ENCODE measurements at places on chromosomes 4 and X.
A peak's percentile ranks its signal among the peaks of the same experiment; 100 is the strongest.

DNA sequence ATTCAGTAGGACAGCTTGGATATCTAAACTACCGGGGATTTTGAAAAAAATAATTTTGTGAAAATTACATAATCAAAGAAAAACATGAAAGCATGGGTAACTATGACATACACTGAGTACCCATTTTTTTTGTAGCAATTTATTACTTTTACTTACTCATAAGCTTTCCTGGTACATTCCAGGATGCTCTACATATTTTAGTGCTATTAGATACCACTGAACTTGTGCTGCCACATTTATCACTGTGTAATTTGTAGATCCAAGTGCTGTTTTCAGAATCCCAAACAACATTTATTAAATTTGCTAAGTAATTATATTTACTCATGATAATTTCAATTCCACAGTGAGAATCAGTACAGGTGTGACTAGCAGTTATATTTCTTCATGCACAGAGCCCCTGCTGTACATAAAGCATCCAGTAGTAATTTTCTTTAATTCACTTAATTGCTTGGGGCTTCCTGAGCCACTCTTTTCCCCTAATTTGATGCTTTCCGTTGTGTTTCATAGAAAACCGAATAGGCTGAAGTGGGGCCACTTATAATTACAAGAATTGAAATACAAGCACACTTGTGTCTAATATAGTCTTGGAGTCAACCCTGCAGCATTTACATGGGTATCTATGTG is 2254.4 kb downstream of the ARAP2 start:
- no peak for DNase-seq

- no peak for DNase-seq
Observed at GRCh38 chr4:35993606-35994005, 250.7 kb downstream of the ARAP2 start.

DNA sequence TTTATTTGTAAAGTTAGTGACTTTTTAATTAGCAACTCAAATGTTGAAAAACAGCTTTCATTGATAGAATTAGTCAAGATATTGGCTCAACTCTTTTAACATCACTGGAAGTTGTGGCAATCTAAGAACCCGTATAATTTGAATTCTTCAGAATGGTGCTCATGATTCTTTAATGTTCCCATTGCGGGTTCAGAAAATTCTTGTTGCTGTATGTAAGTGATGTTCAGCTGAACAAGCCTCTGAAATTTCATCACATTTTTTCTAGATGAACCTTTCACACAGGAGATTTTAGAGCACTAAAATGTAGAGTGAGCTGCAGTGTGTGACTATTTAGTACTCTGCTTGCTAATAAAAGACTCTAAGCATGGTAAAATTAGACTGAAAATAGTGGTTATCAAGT is 1317.7 kb downstream of the FSTL5 start:
- DNase-seq, result no peak

DNA sequence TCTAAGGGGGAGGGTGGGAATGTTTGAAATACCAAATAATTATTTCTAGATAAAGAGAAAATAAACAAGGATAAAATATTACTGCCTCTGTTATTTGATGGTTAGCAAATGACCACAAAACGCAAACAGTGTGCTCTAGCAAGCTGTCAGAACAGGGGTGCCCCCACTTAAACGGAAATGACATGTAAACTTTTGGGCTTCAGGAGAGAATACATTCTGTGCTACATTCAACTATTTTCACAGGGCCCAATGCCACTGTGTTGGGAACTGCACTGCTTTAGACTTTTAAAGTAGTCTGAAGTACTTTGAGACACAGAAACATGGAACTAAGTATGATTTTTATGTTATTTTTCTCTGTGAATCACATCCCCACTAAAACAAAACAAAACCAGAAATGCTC is 14.1 kb downstream of the CD40LG start:
- no peak for DNase-seq

GRCh38 chrX:49192722-49193328 is 6.7 kb upstream of the PRICKLE3 start:
- peak; percentile 37 for DNase-seq

GRCh38 chrX:78517124-78517523 is 142.0 kb downstream of the RTL3 start:
- DNase-seq, result no peak

DNA sequence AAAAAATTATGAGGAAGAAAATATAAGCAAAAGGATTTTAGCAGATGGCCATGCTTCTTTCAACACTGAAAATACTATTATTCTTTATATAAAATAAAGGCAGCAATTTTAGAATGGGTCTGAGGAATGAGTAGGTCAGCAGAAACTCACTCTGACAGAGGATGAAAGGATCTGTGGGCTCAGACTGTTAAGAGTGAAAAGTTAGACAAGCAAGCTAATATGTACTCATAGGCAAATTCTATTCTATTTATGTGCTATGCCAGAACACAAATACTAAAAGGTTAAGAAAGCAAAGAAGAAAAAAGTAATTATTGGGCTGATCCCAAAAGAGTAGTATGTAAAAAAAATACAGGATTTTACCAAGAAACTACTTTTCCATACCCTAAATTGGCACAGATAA is 13.9 kb downstream of the LCORL start:
- DNase-seq, result no peak

DNA sequence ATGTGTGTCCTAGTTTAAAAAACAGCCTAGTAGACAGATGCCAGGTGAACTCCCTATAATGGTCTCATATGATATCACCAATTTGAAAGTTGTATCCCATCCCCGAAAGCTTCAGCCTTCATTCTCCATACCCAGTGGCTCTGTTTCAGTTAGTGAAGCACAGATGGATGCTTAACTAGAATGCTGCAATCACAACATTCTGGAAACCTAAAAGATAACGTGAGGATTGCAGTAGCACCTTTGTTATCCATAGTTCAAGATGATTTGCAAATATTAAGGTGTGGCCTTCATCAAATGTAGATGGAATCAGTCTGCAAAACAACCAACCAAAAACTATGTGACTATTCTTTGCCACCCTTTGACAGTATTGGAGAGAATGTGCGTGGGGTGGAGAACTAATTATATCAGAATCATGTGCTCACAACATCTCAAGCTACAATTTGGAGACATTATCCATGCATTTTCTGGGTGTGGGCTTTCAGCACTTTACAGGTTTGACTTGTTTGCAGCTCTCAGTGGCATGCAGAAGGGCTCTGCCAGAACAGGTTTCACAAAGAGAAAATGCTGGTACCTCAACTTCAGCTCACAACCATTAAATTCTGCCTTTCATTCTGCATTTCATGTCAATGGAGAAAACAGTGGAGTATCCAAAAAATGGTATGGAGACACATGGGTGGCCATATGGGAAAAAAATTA is 18.3 kb upstream of the PPID start:
- no peak for DNase-seq

DNA sequence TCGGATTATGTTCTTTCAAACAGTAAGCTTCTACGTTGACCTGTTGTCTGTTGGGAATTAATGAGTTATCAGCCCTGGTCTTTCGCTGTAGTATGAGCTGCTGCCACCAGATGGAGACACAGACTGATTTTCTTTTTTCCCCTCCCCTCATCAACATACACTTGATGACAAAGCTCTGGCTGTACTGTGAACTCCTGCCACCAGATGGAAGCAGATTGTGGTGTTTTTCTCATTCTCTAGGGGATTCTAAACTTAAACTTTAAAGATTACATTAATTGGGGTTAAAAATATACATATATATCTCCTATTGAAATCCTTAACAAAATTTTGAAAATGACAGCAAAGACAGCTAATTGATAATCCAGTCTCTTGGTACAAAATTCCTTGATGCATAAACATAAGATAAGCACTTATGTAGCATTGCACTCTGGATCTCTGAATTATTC is 44.8 kb downstream of the SMS start:
- DNase-seq, result peak; percentile 67

- no peak for DNase-seq
Observed at GRCh38 chr4:145189981-145190380, 9.6 kb upstream of the OTUD4 start.

- no peak for DNase-seq
Observed at GRCh38 chrX:40174001-40174853, 76.5 kb upstream of the BCOR start.

- DNase-seq, result peak; percentile 41
Observed at GRCh38 chr4:109648266-109648996, 54.8 kb downstream of the CASP6 start.

GRCh38 chr4:76823495-76823894 is 74.4 kb downstream of the SOWAHB start:
- DNase-seq, result no peak

GRCh38 chr4:117478702-117479101 is 393.3 kb upstream of the TRAM1L1 start:
- no peak for DNase-seq

GRCh38 chr4:8373973-8374545 is 66.5 kb downstream of the ACOX3 start:
- no peak for DNase-seq

DNA sequence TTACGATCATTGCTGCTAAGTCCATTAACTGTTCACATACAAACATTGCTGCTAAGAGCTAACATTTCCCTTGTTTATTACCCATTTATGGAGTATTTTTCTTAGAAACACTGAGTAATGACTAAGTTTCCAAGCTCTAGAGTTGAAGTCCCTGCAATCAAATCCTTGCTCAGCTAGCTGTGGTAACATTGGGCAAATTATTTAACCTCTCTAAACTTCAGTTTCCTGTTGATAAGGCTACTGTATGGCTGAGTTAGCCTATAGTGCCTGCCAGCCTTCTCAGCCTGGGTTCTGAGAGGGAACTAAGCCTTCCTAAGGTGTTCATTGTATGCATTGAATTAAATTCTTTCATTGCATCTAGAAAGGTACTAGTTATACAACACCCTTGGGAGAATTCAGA is 15.2 kb upstream of the SCOC start:
- no peak for DNase-seq

- DNase-seq, result no peak
Observed at GRCh38 chr4:184891816-184892397, 66.1 kb upstream of the ACSL1 start.

DNA sequence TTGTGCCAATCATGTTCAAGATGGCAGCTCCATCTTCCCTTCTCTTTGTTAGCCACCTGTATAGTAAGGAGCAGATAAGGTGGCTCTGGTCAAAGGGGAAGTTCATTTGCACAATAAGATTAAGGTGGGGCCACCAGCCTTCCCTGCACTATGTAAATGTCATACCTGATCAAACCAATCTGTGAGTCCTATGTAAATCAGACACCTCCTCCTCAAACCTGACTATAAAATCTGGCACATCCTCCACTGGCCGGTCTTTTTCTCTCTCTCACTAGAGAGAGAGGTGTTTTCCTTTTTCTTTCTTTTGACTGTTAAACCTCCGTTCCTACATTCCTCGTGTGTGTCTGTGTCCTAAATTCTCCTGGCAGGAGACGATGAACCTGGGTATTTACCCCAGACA is 572.5 kb upstream of the AADAT start:
- no peak for DNase-seq

DNA sequence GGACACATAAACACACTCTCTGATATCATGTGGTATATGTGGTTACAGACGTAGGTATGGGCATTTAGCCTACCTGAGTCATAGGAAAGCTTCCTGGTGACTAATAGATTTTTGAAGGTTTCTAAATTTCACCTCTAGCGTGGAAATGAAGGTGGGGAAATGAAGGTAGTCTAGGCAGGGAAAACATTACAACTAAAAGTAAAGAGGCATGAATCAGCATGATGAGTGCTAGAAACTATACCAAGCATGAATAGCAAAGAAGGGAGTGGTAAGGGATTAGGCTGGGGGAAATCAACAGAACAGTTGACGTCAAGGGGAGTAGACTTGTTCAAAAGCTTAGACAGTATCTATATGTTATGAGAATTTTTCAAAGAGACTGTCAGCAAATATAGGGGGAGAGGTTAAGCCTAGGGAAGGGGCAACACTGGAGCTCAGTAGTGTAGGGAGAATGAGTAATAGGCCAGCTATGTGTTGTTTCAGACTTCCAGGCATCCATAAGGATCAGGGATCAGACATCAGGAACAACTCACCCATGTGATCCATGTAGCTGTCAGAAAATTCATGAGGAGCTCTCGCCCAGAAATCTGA is 279.3 kb upstream of the DIPK2B start:
- DNase-seq, result no peak

GRCh38 chr4:44662623-44663005 is 11.2 kb upstream of the YIPF7 start:
- peak; percentile 28 for DNase-seq

GRCh38 chr4:128393101-128393704 is 105.6 kb upstream of the PGRMC2 start:
- DNase-seq, result no peak

GRCh38 chr4:166518776-166519175 is 645.7 kb downstream of the TLL1 start:
- no peak for DNase-seq

GRCh38 chr4:128454881-128455280 is 167.3 kb upstream of the PGRMC2 start:
- no peak for DNase-seq

- DNase-seq, result peak; percentile 31
Observed at GRCh38 chrX:120335289-120335688, 24.0 kb upstream of the TMEM255A start.

- DNase-seq, result no peak
Observed at GRCh38 chr4:169120624-169121023, 110.6 kb upstream of the CBR4 start.

- DNase-seq, result no peak
Observed at GRCh38 chrX:43702660-43703059, 46.6 kb downstream of the MAOA start.

DNA sequence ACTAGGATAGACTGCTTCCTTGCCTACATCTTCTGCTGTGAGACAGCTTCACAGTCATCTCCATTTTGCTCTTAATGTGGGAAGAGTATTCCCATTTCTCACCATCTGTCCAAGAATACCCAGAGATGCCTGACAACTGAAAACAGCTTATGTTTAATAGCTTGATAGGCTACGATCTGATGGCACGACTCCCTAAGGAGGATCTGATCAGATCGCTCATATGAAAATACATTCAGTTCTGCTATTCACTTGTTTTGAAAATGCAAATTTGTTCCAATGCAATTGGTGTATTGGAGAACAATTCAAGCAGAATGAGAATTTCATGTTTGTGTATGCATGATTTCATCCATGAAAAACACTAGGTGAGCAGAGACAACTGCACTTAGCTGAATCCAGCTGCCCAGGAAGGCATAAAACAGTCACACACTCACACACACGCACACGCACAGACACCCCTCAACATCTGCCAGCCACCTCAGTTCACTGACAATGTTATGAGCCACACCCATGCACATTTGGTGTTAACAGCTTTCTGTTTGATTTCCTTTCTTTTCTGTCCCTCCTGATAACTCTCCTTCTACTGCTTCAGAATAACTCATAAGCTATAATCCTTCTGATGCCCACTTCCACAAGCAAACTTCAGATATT is 29.6 kb downstream of the TRIML1 start:
- DNase-seq, result no peak
